ENCODE measurements at places on chromosomes 1 and 21.

DNA sequence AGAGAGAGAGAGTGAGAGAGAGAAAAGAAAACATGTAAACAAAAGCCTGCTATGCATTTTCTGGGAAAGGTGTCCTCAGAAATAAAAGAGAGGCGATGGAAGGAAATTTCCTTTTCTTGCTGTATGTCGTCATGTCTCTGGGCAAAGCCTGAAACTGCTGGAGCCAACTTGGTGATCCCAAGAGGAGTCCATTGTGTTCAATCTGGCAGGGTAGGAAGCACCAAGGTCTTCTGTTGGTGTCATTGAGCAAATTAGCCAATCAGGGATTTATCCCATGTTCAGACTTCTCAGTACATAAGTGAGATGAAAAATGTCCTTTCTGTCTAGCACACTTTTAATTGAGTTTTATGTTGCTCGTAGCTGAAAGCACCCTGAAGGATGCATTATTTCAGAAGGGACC is 260.0 kb upstream of the KAZN start:
- no peak for DNase-seq

DNA sequence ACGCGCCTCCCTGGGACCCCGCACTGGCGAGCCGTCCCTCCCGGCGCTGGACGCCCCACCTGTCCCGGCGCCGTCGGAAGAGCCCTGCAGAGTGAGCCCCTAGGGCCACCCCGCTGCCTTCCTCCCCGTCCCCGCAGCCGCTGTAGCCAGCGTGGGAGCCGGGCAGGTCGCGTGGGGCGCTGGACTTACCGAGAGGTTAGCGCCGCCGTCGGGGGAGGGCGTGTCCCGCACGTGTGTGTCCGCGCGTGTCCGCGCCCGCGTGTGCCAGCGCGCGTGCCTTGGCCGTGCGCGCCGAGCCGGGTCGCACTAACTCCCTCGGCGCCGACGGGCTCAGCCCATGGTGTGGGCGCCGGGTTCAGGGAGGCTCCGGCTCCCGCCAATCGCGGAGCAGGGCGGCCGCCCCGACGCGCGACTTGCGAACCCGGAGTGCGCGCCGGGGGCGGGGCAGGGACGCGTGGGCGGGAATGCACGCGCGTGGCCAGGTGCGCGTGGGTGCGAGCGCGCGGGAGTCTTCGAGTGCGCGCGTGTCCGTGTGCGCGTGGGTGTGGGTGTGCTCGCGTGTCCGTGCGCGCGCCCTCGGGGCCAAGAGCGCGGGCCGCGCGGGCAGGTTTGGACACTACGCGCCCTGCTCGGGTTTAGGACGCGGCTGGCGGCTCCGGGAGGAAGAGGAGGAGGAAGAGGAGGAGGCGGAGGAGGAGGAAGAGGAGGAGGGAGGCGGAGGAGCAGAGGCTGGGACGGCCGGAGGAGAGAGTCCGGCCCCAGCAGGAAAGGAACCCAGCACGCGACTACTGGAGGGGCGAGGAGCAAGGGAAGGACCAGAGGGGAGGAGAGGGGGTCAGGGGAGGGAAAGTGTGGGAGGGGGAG is 145.2 kb upstream of the ETS2 start:
- DNase-seq: no peak

- DNase-seq: no peak
Observed at GRCh38 chr1:112982853-112983536, 27.0 kb upstream of the SLC16A1 start.

DNA sequence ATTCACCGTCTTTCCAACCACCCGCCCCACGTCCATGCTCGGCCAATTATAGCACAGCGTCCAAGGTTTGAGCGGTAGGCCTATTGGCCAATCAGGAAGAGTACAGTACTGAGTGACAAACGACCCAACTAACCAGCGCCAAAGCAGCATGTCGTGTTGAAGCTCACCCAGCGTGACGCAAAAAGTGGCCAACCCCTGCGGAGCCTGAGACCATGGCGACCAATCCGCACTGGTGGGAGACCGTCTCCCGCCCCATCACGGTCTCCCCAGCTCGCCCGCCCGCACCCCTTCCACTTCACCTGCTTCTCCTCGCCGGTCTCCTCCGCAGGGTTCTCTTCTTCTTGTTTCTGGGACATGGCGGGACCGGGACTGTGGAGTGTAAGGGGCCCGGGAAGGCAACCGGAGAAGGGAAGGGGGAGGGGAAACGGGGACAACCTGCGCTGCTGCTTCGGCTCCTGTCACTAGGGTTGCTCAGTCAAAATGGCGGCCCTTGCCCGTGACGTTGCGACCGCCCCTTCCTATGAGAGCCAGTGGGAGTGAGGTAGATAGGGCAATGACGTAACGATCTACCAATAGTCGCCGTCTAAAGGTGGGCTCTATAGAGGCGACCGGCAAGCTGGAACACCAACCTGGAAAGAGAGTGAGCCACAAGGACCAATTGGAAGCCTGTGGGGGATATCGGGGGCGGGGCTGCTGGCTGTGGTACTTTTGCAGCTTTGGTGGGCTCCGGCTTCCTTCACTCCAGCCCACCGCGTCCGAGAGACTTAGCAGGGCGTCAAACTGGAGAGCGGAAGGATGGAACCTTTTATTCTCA is at the start of gene ENSA:
Gene ENSA (minus strand): TSS at position 498 of the 814 bp plus-strand sequence. CDS start 142 bp downstream, at position 356.
- DNase-seq: peak; percentile 76

GRCh38 chr1:83998498-83999315 is at the start of gene TTLL7:
TTLL7 (minus strand) TSS chr1:83999132; CDS start chr1:83952211, 46,921 bp downstream.
- peak; percentile 22 for DNase-seq

DNA sequence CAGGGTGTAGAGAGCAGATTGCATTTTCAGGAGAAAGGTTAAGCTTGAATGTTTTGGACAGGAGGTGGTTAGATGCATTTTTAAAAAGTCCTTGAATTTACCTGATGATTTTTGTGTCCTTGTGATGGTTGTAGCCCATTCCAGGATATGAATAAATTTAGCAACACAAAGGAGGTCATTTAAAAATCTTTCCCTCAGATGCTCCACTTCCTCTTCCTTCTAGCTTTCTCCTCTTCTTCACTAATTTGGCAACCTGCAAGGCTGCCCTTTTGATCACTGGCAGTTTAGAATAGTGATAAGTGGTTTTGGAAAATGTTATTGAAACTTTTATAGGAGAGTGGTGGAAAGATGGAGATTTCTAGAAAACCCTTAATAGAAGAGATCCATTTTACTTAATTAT is 124.0 kb downstream of the LMO4 start:
- DNase-seq: no peak

- DNase-seq: no peak
Observed at GRCh38 chr1:85578321-85579295, 2.0 kb upstream of the CCN1 start.

DNA sequence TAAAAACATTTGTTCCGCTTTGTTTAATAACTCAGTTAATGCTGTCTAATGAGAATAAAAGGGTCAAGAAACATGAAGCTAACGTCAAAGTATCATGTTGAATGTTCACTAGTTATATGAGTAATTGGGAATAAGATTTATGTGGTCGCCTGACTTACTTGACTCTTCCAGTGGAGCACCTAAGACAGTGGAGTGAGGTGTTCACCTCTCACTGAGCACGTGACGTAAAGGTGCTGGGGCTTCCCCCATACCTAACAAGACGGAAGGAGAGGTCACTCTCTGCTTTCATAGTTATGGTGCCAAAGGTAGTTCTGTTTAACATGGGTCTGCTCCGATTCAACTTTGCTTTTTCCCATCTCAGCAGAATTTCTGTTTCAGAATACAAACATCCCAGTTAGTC is 686 bp downstream of the KMO start:
- no peak for DNase-seq

- no peak for DNase-seq
Observed at GRCh38 chr1:219331424-219331823, 157.7 kb downstream of the LYPLAL1 start.

DNA sequence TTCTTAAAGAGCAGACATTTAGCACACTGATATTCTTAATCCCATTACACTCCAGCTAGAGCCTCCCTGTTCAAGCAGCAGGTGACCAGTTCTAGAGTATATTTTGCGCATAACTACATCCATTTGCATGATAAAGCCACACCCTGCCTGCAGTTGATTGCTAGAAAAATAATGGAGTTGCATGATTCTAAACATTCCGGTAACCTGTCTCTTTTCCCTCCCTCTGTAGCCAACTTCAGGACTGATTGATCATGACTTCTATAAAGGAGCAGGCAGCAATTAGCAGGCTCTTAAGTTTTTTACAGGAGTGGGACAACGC is 14.9 kb downstream of the ARMH1 start:
- no peak for DNase-seq

DNA sequence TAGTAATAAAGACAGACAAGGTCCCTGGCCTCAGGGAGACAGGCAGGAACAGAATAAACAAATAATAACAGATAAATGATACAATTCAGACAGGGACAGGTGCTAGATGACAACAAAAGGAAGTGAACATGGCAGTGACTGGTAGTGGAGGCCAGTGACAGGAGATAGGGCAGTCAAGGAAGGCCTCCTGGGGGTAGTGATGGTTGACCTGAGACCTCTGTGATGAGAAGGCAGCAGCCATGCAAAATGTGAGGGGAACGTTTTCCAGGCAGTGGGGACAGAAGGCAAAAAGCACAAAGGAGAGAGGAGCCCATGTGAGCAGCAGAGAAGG is 18.5 kb downstream of the OPTC start:
- DNase-seq: no peak

DNA sequence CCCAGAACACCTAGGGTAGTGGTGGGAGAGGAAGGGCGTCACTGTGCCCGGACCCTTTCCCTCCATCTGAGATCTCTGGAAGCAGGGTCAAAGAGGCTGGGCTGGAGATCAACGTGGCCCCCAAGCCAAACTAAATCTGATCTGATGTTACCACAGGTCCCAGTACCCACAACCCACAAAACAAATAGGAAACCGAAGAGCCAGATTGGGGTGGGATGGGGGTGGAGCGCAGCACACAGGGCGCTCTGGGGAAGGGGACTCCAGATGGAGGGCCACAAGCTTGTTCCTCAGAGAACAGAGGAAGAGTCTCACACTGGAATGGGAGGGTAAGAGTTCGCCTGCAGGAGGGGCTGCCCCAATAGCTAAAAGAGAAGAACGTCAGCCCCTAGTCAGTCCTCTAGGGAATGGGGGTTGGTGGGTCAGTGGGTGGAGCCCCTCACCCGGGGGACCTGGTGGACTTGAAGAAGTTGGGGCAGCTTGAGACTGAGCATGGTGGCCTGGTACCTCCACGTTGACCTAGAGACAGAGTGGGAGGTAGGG is 1.5 kb downstream of the PAQR6 start:
- no peak for DNase-seq

DNA sequence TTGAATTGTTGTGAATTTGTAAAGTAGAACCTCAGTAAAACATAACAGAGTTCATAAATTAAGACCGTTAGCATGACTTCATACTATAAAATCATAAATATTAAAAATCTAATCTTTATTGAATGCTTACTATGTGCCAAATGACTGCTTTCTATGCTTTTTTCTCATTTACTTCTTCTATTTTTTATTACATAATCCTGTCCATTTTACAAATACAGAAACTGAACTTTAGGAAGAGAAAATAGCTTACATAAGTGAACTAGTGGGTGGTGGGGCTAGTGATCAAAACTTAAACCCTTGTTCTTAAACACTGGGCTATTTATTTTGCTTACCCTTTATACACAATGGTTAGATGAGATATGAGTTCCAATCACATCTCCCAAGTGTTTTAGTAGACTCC is 122.3 kb downstream of the ZC3H11B start:
- DNase-seq: no peak

DNA sequence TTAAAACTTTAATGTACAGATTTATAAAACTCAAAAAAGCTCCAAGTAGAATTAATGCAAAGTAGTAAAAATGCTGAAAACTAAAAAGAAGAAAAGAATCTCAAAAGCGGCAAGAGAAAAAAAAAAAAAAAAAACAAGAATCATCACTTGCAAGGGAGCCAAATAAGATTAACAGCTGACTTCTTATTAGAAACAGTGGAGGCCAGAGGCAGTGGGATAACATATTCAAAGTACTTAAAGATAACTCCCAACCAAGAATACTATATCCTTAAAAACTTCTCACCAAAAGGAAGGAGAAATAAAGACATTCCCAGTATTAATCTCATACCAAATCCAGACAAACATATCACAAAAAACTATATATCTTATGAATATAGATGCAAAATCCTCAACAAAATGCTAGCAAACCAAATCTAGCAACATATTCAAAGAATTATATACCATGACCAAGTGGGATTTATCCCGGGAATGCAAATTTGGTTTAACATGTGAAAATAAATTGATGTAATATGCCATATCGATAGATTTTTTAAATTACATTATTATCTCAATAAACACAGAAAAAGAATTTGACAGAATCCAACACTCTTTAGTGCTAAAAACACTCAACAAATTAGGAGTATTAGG is 62.7 kb downstream of the CAMK2N1 start:
- no peak for DNase-seq

DNA sequence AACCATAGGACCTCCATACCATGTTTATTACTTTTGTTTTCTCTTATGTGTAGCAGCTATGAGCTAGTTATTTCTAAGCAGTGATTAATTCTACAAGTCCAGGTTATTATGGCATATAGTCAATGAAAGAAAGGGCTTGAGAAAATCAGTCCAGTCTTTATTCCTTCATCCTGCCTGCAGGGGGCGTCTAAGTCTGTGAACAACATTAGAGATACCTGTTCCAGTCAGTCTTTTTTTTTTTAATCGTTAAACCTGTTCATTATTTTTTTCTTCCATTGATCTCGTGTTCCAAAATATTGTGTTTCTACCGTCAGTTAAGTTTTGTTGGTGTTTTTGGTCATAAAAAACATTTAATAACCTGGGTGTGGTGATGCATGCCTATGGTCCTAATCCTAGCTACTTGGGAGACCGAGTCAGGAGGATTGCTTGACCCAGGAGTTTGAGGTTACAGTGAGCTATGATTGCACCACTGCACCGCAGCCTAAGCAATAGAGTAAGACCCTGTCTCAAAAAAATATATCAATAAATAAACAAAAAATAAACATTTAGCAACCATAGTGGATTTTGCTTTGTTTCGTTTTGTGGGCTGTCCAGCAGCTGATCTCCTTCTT is 29.4 kb upstream of the CD2 start:
- peak; percentile 47 for DNase-seq

- no peak for DNase-seq
Observed at GRCh38 chr1:22408230-22408629, 43.4 kb upstream of the ZBTB40 start.

DNA sequence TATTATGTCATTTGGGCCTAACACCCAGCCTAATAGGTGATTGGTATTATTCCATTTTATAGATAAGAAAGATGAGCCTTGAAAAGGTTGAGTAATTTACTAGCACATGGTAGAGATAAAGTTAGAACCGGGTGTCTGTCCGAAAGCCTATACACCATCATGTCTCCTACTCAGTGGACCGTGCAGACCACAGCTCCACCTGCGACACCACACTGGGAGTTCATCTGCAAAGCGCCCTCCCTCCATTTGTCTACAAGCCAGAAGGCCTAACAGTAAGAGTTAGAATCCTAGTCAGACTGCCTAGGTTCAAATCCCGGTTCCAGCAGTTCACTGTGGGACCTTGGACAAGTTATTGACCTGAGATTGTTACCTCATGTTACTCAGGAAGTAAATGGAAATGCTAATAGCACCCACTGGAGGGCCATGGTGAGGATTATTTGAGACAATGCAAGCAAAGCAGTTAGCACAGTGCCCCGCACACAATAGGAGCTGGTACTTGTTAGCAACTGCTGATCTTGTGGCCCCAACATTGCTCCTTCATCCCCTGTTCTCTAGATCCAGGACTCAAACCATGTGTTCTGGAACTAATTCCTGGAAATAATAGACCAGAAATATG is 20.5 kb downstream of the ARMH1 start:
- DNase-seq: no peak
